ENCODE measurements at places on chromosomes 16 and 17.

DNA sequence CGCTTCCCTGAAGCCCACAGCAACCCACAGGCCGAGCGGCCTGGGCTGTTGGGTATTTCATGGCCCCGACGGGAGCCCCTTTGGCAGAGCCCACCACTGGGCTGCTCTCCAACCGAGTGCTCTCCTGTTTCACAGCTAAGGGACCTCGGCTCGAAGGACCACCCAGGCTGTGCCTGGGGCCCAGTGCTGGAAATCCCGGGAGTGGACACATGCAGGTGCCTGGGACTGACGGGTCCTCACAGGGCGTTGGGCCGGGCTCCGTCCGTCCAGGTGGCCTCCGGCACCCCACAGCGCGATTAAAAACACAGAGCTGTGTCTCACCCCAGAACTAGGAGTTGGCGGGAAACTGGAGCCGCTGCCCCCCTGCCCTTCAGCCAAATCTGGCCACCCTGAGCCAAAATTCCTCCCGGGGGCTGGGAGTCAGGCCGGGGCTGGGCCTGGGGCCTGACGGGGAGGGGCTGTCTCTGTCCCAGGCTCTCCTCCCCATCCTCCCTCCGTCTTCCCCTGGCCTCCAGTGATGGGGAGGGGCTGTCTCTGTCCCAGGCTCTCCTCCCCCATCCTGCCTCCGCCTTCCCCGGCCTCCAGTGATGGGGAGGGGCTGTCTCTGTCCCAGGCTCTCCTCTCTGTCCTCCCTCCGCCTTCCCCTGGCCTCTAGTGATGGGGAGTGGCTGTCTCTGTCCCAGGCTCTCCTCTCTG, 14.1 kb downstream of the UTS2R start:
- no peak for DNase-seq

DNA sequence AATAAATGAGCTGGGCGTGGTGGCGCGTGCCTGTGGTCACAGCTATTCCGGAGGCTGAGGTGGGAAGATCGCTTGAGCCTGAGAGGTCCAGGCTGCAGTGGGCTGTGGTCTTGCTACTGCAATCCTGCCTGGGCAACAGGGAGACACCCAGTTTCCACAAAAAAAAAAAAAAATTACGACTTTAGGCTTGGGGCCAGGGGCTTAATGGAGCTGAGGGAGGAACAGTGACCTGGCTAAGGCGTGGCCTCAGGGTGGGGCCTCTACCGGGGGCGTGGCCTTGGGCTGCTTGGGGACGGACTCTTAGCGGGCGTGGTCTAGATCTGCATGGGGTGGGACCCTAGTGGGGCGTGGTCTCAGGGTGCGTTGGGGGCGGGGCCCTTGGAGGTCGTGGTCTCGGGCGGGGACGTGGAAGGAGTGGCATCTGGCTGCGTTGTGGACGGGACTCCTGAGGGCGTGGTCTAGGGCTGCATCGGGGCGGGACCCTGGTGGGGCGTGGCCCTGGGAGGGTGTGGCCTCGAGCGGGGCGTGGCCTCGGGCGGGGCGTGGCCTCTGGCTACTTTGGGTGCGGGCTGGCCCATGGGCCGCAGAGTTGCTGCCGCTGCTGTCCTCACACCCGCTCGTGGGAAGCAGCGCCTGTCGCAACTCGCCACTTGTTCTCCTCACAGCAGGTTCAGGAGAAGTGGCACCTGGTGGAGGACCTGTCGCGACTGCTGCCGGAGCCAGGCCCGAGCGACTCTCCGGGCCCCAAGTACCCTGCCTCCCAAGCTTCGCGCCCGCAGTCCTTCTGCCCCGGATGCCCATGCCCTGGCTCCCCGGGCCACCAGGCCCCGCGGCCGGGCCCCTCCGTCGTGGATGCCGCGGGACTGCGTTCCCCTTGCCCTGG, 5.8 kb upstream of the C17orf99 start:
- peak; percentile 85 for DNase-seq

DNA sequence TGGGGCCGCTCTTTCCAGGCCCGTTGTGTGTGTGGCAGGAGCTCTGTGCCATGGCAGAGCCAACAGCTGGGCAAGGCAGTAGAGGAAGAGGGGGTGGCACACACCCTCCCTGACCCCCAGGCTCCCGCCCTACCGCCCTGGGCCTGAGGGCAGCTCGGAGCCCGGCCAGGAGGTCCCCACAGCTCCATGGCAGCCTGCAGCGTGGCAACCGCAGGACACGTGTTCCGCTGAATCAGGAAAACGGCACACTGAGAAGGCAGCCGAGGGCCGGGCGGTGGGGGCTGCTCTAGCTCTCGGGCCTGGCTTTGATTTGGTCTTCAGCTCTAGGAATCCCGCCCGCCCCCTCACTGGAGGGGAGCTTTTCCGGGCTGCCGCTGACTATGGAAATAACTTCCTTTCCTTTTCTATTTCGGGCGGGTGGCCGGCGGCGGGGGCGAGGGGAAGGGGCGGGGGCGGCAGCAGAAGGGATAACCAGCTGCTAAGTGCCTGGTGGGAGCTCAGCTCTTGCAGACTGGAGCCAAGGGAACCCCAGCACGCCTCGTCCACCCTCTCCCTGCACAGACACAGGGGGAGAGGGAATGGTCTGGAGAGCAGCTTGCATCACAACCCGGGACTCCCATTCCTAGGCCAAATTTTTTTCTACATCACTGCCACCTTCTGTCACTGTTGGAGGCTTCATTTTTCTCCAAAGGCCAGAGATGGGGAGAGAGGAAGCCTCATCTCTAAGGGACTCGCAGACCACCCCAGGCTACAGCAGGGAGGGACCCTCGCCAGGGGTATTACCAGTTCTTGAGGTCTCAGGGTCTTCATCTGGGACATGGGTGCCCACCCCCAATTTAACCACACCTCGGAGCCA, 24.8 kb upstream of the MRPS23 start:
- DNase-seq = no peak

GRCh38 chr16:58249388-58249779, 45.4 kb downstream of the PRSS54 start:
- DNase-seq = no peak

GRCh38 chr17:33390479-33391176, 97.5 kb upstream of the ASIC2 start:
- DNase-seq = no peak

DNA sequence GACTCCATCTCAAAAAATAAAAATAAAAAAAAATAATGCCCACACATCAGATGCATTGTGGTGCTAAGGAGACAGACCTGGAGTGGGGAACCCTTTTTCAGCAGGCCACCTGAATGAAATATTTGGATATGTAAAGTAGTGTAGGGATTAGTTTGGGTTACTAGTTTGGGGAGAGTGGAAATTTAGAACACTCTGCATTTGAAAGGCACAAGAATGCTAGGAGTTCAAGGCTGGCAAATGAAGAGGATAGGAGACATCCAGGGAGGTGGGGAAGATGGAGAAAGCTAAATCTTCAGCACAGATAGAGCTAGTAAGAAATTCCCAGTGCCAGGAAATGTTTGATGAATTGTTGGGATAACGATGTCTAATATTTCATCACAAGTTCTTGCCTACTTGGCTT, 298.3 kb upstream of the ERCC4 start:
- DNase-seq = no peak

- no peak for DNase-seq
These were observed 13.9 kb downstream of the TOP3A start for GRCh38 chr17:18300725-18301480.

- DNase-seq = no peak
These were observed 22.9 kb downstream of the CHCT1 start for GRCh38 chr17:60445144-60445543.

DNA sequence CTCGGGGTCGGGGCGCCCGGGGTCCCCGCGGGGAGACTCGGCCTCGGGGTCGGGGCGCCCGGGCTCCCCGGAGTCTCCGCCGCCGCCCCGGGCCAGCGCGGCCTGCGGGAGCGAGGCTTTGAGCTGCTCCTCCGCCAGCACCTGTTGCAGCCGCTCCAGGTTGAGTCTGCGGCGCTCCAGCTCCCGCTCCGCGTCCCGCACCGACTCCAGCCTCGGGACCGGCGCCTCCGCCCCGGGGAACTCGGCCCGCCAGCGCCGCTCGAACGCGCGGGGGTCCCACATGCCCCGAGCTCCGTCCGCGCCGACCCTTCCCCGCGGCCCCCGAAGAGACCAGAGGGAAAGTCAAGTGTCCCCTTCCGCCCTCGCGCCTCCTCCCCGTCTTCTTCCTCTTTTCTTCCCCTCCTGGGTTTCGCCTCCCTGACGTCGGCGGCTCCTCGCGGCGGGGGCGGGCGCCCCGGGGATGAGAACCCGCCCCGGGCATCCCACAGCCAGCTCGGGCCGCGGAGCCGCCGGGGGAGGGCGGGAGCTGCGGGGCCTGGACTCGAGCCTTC, 40.8 kb upstream of the BHLHA9 start:
- DNase-seq = peak; percentile 11

- DNase-seq = no peak
These were observed 8.4 kb downstream of the BAIAP2 start for GRCh38 chr17:81043319-81043724.

DNA sequence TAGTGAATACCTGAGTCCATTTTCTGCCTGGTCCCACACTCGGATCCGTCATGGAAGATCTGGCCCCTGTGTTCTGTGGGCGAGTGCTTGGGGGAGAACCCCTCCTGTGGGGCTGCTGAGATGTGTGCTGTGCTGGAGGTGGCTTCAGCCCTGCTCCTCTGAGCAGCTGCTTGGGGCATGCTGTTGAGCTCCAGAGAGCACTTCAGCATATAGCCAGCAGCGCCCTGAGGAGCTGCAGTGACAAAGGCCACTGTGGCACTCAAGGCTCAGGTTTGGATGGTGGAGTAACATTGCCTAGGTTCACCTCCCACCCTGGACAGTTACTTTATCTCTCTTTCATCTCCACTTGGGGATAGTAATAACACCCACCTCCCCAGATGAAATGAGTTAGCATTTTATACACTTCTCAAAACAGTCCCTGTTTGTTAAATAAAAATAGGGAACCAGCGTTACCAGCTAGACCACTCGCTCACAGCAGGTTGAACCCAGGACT, 75.3 kb downstream of the KSR1 start:
- no peak for DNase-seq

GRCh38 chr16:77610496-77610895, 111.8 kb upstream of the NUDT7 start:
- no peak for DNase-seq

GRCh38 chr17:10059684-10060211, 138.7 kb downstream of the GAS7 start:
- no peak for DNase-seq

DNA sequence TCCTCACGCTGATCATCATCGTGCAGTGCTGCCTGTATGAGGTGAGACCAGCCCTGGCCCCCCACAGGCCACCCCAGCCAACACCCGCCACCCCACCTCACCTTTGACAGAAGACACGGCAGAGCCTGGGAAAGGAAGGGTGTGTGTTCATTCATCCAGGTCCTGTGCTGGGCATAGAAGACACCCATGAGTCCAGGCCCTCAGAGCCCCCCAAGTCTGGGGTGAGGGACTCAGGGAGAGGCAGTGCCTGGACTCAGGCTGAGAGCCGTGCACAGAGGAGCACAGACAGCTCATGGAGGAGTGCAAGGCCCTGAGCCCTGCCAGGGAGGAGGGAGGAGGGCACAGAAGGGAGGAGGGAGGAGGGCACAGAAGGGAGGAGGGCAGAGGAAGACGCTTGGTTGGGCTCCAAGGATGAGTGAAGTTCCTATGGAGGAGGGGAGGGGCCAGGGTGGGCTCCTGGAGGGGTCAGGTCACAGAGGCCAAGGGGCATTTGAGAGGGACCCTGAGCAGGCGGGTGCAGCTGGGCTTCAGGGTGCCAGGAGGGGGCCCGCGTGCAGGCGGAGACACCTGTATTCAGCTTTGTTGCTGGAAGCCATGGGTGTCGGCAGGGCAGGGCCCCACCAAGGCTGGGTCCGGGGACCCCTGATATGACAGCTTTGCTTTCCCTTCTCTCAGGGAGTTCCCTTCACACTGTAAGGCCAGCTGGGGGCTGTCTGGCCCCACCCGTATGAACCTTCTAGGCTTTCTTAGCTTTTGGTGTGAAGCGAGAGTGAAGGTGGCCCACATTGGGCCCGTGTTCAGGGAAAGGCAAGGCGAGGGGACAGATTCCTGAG, 11.4 kb downstream of the TAX1BP3 start:
- no peak for DNase-seq

GRCh38 chr16:11111856-11112634, 144.0 kb downstream of the SOCS1 start:
- DNase-seq = no peak

DNA sequence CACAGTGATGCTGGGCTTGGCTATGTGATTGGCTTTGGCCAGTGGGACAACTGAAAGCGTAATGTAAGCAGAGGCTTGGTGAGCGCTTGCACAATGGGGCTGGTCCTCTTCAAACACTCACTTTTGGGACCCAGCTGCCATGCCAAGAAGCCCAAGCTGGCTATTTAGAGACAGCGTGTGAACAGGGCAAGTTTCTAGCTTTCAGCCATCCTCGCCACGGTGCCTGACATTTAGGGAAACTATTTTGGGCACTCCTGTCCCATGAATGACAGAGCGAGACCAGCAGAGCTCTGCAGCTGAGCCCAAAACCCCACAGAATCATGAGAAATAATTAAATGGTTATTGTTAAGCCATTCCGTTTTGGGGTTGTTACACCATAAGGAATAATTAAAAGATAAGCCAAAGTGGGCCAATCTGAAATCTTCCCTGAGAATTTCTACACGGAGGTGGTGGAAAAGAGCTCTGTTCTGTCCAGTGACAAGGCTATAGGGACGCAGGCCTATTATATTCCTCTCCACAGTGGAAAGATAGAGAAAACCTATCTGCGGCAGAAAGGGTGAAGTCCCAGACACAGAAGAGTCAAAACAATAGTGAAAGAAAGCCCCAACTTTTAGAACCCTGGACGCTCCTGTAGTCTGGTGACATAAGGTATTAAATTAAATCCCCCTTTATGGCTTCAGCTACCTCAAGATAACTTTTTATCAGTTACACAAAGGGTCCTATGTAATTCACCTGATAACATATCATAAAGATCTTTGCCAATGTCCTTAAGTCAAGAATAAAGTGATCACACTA, 10.8 kb upstream of the RPRML start:
- no peak for DNase-seq
